ENCODE measurements at places on chromosomes 4 and X.
A peak's percentile ranks its signal among the peaks of the same experiment; 100 is the strongest.

DNA sequence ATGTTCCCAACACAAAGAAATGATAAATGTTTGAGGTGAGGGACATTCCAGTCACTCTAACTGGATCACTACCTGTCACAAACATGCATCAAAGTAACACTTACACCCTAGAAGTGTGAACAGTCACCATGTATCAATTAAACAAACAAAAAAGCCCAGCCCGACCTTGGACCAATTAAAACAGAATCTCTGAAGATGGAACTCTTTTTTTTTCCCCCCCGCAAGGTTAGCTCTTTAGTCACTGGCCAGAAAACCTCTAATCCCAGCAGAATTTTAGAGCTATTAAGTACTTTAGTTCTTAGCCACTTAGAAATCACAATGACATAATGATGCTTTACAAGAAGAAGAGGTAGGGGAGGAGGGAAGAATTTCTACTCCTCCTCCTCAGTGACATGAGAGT is 154.5 kb downstream of the PALLD start:
- no peak for DNase-seq

DNA sequence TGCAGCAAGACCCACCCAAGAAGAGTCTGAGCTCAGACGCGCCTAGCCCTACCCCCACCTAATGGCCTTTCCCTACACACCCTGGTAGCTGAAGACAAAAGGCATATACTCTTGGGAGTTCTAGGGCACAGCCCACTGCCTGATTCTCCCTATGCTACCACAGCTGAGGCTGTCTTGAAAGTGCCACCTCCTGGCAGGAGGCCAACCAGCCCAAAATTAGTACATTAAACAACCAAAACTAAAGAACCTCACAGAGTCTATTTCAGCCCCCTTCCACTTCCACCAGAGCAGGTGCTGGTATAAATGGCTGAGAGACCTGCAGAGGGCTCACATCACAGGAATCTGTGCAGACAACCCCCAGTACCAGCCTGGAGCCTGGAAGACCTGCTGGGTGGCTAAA is 119.1 kb downstream of the HMGN5 start:
- no peak for DNase-seq

- no peak for DNase-seq
Observed at GRCh38 chrX:4379071-4379470, 665.6 kb upstream of the PRKX start.

DNA sequence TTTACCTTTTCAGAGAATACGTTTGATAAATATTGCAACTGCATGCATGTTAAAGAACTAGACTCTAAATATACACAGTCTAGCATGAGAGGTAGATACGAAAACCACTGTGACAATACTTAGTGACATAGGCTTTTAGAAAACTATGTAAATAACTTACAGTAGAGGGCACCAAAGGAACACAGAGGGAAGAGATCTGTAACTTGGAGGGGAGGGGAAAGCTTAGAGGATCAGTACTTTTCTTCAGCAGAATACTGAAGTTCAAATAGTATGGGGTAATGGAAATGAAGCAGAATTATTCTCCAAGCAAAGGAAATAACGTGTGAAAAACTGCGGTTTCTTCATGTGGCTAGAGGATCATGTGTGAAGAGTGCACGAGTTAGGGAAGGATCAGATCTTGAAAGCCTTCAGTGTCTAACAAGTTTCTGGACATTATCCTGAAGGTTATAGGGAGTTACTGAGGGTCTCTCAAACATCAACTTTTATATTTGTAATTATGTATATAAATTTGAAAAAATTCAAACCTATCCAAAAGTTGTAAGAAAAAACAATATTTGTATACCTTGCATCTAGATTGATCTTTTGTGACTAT is 264.3 kb downstream of the NPFFR2 start:
- DNase-seq, result no peak

GRCh38 chr4:126740687-126741086 is 892.1 kb upstream of the INTU start:
- no peak for DNase-seq

DNA sequence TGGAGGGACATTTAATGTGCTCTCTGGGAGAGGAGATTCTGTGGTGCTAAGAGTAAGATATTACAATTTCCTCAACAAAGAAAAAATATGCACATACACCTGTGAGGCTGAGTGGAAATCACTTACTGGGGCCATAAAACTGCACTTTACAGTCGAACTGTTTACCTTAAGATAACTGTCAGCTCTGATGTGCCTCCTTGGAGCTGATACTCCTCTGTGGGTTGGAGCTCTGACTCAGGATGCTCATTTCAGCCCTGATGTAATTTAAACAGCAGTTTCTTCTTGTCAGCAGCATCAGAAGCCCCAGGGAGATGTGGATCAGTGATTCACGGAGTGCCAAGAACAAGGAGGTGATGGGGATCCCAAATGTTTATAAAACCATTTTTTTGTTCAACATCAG is 241.9 kb upstream of the SFRP2 start:
- DNase-seq, result no peak

- peak; percentile 96 for DNase-seq
Observed at GRCh38 chr4:8393593-8394038, 46.9 kb downstream of the ACOX3 start.

- DNase-seq, result no peak
Observed at GRCh38 chr4:151472297-151472696, 63.3 kb downstream of the FHIP1A start.

- DNase-seq, result no peak
Observed at GRCh38 chrX:71622032-71622575, 3.8 kb upstream of the CXCR3 start.

- no peak for DNase-seq
Observed at GRCh38 chr4:3706565-3707422, 59.4 kb upstream of the ADRA2C start.

DNA sequence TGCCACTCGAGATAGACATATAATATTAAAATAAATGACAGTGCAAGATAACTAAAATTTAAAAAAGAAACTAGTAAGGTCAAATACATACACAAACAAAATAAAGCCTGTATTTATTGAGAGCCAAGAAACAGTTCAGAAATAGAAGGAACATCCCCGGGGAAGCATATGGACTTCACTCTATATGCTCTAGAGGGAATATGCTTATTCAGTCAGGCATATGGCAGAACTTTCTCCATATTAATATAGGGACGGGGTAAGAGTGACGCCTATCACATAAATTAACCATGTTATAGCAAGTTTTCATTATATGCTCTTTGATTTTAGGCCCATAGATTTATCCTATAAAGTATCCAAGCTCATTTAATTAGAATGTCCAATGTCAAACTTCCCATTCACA is 56.7 kb upstream of the EFHC2 start:
- no peak for DNase-seq

- DNase-seq, result peak; percentile 18
Observed at GRCh38 chrX:110915111-110915510, 119.5 kb upstream of the CHRDL1 start.

GRCh38 chrX:123153846-123154335 is 30.2 kb upstream of the GRIA3 start:
- DNase-seq, result no peak

DNA sequence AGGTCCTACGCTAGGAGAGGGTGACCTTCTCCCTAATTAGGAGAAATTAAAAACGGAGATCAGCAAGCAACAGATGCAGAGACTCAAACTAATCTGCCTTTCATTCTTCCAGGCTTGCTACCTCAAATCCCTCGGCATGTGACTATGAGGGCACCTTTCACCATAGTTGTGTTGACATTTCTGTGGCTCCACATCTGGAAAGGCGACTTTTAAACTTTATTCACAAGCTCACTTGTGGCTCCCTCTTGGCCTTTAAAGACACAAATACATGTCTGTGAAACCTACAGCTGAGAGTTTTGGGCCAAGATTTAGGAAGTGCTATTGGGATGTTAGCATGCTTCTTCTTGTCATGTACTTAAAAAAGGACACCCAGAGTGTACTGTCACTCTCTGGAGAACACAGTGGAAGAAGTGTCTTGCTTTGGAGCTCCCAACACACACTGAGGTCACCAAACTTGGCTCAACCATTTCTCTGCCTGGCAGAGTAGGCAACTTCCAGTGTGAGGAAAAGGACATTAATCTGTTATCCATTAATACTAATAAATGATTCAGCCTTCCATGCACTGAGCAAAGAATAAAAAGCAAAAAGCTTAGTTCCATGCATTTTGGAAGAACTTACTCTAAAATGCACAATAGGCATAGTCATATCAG is 60.1 kb downstream of the LDB2 start:
- no peak for DNase-seq

GRCh38 chr4:4395849-4396627 is 9.1 kb downstream of the NSG1 start:
- DNase-seq, result no peak

GRCh38 chrX:149758068-149758714 is 15.7 kb upstream of the HSFX1 start:
- DNase-seq, result no peak

DNA sequence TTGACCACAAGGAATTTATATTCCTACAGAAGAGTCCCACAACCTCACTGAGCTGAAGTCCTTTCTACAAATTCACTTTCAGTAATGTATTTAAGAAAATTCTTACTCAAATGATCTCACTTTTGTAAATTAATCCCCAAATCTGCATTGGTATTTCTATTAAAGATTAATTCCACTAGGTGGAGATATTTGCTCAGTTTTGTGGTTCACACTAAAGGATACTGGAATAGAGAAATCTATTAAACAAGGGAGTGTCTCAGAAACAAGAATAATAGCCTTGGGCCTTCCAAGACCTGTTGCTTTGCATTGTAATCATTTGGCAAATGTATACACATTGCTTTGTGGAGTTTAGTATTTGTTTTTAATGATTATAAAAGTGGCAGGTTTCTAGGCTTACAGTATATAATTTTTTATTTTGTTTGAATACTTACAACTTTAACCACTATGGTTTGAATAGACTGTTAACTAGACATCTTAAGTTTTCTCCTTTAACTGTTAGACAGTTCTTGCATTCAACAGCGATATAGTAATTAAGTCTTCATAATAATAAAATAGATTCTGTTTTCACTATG is 25.9 kb downstream of the CFAP299 start:
- DNase-seq, result no peak

DNA sequence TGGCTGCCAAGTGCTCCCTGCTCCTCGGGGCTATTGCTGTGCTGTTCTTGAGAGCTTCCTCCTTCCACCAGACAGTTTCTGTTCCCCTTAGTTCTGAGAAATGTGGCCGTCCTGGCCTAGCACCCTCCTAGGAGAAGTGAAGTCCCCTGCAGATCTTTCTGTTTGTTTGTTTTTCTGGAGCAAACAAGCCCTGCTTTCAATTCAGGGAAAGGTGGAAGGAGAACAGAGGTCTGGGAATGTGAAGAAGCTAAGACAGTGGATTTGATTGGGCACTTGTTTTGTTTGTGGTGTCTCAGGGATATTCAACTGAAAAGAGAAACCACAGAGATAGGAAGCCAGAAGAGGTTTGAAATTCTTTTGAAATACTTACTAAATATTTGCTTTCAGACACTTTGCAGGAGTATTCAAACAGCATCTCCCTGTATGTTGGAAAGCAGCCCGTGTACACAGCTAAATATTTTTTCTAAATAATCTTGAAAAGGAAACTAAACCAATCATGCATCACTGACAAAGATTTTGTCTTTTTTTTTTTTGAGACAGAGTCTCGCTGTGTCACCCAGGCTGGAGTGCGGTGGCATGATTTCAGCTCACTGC is 36.5 kb upstream of the PPM1K start:
- DNase-seq, result peak; percentile 5

DNA sequence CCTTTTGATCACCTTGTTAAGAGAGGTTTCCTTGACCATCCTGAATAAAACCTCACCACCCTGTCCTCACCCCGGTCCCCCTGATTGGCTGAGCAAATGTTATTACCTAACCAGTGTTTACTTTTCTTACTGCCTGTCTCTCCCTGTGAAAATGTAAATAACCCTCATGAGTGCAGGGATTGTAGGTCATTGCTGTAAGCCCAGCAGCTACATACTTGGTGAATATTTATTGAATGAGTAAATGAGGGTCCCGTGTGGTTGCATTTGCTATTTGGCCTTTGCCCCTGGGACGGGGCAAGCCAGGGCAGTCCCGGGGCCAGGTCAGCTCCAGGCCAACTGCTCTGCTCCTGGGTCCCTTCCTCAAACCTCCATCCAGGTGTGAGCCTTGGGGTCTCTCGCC is 55.5 kb upstream of the CLCN4 start:
- DNase-seq, result no peak

DNA sequence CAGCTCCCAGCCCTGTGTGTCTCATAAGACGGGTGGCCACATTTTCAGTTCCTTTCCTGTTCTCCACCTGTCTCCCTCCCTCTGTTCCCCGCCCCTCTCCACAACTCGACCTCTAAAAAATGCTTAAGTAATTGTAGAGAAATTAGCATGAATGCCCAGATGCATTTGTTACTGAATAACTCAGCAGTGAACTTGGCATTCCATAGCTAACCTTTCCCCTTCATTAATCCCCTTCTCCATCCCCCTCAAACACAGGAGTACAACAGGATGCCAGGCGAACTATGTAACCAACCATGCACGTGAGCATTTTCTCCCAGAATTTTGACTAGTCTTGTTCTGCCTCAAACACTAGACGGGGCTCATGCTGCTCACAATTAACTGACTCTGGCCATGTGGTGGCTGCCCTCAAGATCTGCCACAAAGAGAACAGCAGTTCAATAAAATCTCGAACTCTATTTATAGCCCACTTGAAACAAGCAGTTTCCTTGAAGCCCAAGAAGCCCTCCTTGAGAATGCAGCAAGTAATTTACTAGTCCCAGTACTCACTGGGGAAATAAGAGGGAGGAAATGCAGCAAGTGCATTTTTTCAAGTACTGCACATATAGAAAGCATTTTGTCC is 351.2 kb downstream of the ARHGAP24 start:
- no peak for DNase-seq

GRCh38 chrX:25544641-25545040 is 528.9 kb upstream of the ARX start:
- no peak for DNase-seq

DNA sequence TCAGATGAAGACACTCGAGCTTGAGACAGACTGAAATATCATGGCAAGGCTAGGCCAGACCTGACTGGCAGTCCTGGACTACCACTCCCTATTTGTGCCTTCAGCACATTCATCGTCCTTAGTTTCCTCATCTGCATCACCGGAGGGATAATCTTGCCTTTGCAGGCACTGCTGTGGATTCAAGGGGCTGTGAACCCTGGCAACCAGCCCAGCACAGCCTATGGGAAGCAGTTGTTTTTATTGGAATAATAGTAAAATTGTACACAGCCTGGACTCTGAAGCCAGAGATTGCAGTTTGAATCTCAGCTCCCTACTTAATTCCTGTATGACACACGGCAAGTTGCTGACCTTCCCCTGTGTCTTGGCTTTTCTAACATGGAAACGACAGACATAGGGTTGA is 161.0 kb downstream of the NSUN7 start:
- DNase-seq, result no peak

DNA sequence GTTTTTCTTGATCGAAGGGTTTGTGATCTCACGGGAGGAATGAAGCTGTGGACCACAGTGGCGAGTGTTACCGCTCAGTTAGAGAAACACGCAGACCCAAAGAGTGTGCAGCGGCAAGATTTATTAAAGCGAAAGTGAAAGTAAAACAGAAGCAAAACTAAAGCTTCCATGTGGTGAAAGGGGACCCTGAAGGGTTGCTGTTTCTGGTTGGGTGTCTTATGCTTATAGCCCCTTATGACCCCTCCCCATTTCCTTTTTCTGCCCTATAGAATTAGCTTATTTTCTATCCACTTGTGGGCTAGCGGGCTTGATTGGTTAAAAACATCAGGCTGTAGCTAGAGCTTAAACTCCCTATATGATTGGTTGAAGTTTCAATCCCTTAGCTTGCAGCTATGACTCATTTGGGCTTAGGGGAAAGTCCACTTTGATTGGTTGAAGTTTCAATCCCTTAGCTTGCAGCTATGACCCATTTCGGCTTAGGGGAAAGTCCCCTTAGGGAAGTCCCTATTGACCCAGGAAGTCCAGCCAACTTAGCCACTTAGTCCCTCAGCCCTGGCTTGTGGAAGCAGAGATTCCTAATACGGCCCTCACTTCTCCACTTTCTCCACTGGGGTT is 171.2 kb upstream of the NWD2 start:
- DNase-seq, result no peak

Data from BJ (cell line).